AG04449 (cell line): ENCODE measurements at places on chromosomes 6 and 20.

- peak; percentile 38 for DNase-seq
Measured at GRCh38 chr20:48051794-48052474, 266.7 kb upstream of the SULF2 start.

- no peak for DNase-seq
Measured at GRCh38 chr20:5835871-5836270, 85.7 kb downstream of the SHLD1 start.

DNA sequence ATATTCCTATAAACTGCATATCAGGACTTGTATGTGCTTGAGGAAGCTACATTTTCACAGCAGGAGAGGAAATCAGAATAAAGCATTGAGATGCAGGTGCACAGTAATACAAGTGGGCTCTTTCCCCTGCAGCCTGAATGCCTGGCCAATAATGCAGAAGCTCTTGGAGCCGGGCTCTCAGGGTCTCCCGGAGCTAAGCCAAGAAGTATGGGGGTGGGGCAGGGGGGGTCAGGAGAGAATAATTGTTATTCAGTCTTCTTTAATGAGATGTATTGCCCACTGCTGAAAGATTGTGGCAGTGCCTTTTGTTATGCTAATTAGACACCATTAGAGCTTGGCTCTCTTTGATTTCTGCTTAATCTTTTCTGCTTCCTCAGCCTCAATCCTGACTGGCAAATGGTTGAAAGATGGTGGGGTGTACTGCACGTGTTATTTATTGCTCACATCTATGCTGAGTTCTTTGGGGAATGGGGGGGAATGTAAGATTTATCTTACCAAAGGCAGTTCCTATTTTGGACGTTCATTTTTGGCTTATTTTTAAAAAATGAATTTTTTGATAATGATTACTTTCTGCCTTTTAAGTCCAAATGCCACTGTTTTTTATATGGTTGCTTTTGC, 407.6 kb upstream of the SOX4 start:
- DNase-seq: no peak

GRCh38 chr6:79781916-79782315, 150.8 kb downstream of the SH3BGRL2 start:
- DNase-seq: no peak

GRCh38 chr20:8227293-8227692, 95.2 kb downstream of the PLCB1 start:
- DNase-seq: no peak

- no peak for DNase-seq
Measured at GRCh38 chr6:43368259-43369160, 937 bp downstream of the ZNF318 start.

GRCh38 chr6:31764198-31764597, 1.7 kb downstream of the SAPCD1 start:
- DNase-seq: no peak

- no peak for DNase-seq
Measured at GRCh38 chr20:45322952-45323383, 14.9 kb upstream of the MATN4 start.

GRCh38 chr20:5806457-5807263, 56.5 kb downstream of the SHLD1 start:
- DNase-seq: no peak

GRCh38 chr6:151018046-151018445, 152.5 kb downstream of the MTHFD1L start:
- no peak for DNase-seq

- no peak for DNase-seq
Measured at GRCh38 chr6:68654134-68654533, 19.1 kb downstream of the ADGRB3 start.

DNA sequence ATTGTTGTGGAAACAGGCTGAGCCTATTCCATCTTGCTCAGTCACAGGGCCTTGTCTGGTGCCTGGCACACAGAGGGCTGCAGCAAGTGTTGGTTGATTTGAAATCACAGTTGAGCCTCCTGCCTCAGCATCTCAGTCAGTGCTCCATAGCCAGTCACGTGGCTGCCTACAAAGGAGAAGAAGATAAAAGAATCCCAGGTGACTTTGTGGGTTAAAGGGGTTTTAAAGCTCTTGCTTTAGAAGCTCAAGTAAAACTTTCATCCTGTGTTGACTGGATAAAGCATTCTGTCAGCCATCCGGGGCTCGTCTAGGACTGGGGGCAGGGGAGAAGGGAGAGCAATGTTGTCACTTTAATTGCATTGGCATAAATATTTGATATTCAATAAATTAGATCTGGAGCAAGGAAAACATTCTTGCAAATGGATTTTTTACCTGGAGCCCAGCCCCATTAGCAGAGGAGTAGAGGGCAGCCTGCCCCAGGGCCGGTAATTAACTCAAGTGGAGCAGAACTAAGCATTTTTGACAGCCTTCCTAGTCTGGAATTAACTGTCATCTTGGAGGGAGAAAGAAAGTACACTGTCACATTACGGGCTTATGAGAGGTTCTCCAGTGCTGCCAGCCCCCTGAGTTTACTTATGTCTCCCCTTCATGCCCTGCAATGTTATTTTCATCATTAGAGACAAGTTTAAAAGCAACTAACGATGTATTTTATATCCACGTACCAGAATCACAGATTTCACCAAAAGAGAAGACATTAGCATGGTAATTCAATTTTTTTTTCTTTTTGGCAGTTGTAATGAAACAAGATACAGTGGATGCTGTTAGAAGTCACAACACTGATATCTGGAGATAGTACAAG, 71.7 kb upstream of the GTSF1L start:
- no peak for DNase-seq

GRCh38 chr20:41213150-41213820, 75.9 kb downstream of the PLCG1 start:
- DNase-seq: no peak

- DNase-seq: no peak
Measured at GRCh38 chr20:62927128-62927705, 912 bp upstream of the DIDO1 start.
